ENCODE measurements at places on chromosomes 16 and 17. TPM values are rescaled to one million over a fixed set of nuclear protein-coding genes. Genes with fewer than 3 reads are reported as not detected.

TMIGD1 gene
- not detected for total RNA-seq

DNA sequence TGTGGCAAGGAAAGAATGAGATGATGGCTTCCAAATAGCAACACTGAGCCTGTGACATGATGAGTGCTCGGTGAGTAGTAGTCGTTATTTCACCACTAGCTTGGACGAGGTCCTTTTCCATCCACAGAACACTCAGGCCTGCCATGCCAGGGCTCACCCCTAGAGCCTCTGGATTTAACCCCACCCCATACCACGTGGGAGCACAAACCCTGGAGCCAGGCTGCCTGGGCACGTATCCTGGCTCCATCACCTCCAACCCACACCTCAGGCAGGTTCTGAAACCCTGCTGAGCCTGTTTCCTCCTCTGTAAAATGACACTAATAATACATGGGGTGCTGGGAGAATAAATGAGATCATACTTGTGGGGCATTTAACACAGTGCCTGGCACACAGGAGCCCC is 192.4 kb downstream of the KATNIP start:
- H3K36me3 ChIP-seq = peaks cover 30% of the 10 kb centered on the region
- no peak overlapping the region for H3K27ac ChIP-seq
- H3K4me3 ChIP-seq = no peak overlapping the region

- no peaks in the 10 kb centered on the region for H3K4me1 ChIP-seq
- no peak for DNase-seq
- no peak overlapping the region for H3K4me3 ChIP-seq
- H3K27ac ChIP-seq = no peak overlapping the region
- H3K36me3 ChIP-seq = no peaks in the 10 kb centered on the region
These were observed 236.4 kb upstream of the AXIN2 start for GRCh38 chr17:65797809-65798208.

DNA sequence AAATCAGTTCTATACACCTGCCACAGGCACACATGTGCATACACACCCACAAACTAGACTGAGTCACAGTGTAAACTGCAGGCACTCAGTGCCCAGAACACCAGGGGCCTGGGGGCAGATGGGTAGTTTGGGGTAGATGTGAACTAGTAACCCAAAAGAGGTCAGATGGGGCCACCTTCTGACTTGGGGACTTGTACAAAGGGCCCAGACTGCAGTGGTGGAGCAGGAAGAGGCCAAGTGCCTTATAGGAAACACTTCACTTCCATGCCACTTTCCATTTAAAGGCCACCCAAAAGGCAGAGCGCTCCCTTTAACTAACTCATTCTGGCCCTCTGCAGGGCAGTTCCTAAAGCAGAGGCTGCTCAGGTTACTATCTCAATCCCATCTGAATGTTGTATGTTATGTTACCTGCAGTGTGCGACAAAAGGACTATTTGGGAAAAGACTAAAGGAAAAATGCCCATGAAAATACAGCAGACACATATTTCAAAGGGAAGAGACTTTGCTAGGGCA is 27.8 kb upstream of the ERN1 start:
- H3K4me3 ChIP-seq = no peak overlapping the region
- H3K27ac ChIP-seq = no peak overlapping the region
- H3K4me1 ChIP-seq = peaks cover 14% of the 10 kb centered on the region
- peaks cover 22% of the 10 kb centered on the region for H3K36me3 ChIP-seq
- no peaks in the 10 kb centered on the region for H3K27me3 ChIP-seq
- DNase-seq = no peak

DNA sequence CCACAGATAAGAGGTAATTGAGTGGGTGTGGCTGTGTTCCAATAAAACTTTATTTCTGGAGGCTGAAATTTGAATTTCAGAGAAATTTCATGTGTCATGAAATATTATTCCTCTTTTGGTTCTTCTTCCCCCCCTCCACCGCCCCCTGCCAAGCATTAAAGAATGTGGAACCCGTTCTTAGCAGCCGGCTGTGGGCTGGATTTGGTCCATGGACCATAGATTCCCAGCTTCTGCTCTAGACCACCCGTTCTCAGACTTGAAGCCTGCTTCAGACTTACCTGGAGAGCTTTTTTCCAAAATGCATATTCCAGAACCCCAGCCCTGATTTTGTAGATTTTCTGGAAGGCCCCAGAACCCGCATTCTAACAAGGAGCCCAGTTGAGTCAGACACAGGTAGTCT is 15.1 kb upstream of the LASP1NB start:
- no peak overlapping the region for H3K27ac ChIP-seq
- H3K27me3 ChIP-seq = no peaks in the 10 kb centered on the region
- peaks cover 19% of the 10 kb centered on the region for H3K4me1 ChIP-seq
- H3K36me3 ChIP-seq = peaks cover 73% of the 10 kb centered on the region

GRCh38 chr16:1057252-1057932 is 15.2 kb upstream of the SSTR5 start:
- peaks cover 2% of the 10 kb centered on the region for H3K36me3 ChIP-seq
- peaks cover 47% of the 10 kb centered on the region for H3K4me1 ChIP-seq
- no peaks in the 10 kb centered on the region for H3K27me3 ChIP-seq
- no peak overlapping the region for H3K27ac ChIP-seq

All from spinal cord (tissue), 10 donors.